ENCODE measurements at places on chromosomes 11 and 22. TPM values are rescaled to one million over a fixed set of nuclear protein-coding genes. Genes with fewer than 3 reads are reported as not detected.

OR52H1 gene
- not detected for total RNA-seq

ZNF195 gene
- 10.5 TPM for total RNA-seq

PKNOX2 gene
- total RNA-seq = 7.6 TPM

VWCE gene
- 0.94 TPM for total RNA-seq

GLYAT gene
- 0.59 TPM for total RNA-seq

RTN3 gene
- 44.8 TPM for total RNA-seq

KRTAP5-10 gene
- not detected for total RNA-seq

OVOL1 gene
- total RNA-seq = not detected

SYNGR1 gene
- 41.3 TPM for total RNA-seq

FAM111B gene
- 0.84 TPM for total RNA-seq

IGLL1 gene
- total RNA-seq = not detected

CABP4 gene
- 0.64 TPM for total RNA-seq

SEC14L2 gene
- total RNA-seq = 0.82 TPM

FGF19 gene
- total RNA-seq = not detected

OR52E4 gene
- total RNA-seq = not detected
